ENCODE measurements at places on chromosomes 11 and 22.

DNA sequence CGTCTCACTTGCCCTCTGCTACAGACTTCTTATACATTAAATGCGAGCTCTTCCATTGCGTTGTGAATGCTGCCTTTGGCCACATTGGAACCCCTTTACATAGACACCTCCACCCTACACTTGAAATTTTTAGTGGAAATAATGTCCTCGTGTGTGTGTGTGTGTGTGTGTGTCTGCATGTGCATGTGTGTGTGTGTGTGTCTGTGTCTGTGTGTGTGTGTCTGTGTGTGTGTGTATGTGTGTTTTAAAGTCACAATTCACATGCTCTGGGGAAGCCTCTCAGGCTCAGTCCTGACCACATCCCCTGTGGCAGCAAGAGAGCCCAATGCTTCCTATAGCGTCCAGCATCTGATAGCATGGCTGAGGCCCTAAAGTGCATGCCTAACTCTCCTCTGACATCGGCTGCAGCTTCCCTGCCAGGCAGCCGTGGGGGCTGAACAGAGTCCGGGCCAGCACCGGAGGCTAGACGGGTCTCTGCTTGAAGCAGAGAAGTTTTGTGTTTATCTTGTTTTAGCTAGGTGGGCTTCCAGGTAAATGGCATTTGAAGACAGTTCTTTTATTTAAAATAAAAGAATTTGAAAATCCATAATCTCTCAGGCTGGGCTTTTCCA, 64.5 kb upstream of the EMID1 start:
- no peak for DNase-seq

GRCh38 chr11:44000731-44001130, 47.0 kb upstream of the ACCSL start:
- no peak for DNase-seq

DNA sequence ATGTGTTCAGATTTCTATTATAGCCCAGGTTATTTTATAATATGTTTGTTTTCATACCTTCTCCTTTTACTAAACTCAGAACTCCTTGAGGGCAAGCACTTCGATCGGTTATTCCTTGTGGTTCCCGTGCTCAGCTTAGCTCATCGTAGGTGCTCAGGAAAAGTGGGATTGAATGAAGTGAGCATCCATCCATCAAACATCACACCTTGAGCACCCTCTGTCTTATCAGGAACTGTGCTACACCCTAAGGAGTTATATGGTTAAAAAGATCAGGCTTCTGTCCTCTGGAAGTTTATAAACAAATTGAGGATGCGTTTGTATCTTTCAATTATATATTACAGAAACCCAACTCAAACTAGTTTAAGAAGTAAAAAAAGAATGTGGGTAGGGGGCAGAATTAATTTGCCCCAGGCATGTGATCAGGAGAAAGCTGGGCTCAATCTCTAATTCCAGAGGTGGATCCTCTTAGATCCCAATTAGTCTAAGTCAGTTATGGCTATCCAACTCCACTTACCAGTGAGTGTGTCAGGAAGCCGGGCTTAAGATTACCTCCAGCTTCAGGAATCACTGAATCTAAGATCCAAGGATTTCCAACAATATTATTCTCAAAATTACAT, 59.9 kb upstream of the RRAS2 start:
- DNase-seq = no peak

DNA sequence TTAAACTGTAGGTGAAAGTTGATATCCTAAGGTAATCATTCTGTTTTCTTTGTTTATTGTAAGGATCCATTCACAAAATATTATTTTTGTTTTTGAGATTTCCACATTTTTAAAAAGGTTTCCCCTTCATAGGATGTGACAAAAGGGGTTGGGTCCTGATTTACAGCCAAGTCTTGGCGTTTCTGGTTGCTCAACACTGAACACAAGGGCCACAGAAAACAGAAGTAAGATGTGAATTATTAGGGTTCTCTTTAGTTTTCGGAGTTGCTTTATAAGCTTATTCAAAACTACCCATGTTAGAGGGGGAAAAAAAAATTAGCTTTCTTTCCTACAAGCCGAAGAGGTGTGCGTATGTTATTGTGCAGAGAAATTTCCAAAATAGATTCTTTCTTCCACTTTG, 30.0 kb upstream of the FLI1 start:
- DNase-seq = no peak

DNA sequence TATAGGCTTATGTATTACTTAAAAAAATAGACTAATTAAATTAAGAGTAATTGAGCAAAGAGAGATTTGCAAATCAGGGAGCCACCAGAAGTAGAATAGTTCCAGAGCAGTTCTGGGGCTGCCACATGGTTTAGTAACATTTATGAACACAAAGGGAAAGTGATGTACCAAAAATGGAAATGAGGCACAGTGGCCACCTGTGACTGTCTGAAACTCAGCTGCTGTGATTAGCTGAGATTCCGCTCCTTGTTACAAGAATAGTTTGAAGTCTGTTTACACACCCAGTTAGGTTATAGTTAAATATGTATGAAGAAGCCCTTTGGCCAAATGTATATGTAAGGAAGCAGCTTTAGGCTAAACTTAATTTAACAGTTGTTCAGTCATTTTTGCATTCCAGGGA, 901.5 kb upstream of the CHORDC1 start:
- no peak for DNase-seq

DNA sequence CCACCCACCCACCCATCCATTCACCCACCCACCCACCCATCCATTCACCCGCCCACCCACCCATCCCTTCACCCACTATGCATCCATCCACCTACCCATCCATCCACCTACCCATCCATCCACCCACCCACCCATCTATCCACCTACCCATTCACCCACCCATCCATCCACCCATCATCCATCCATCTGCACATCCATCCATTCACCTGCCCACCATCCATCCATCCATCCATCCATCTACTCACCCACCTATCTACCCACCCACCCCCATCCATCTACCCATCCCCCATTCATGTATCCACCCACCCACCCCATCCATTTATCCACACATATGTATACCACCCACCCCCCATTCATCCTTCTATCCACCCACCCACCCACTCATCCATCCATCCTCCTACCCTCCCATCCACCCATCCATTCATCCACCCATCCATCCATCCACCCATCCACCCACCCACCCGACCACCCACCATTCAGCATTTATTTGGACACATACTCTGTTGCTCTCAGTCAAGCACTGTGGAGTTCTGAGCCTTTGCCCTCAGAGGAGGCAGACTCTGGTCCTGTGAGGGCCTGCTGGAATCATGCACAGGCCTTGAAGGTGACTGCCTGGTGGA, 380.1 kb downstream of the TBC1D22A start:
- no peak for DNase-seq

- no peak for DNase-seq
These were observed 83.0 kb downstream of the TRAF6 start for GRCh38 chr11:36427079-36427478.

GRCh38 chr11:33521384-33521783, 179.2 kb downstream of the C11orf91 start:
- DNase-seq = no peak

- DNase-seq = no peak
These were observed 26.1 kb downstream of the HSD17B12 start for GRCh38 chr11:43706631-43707030.

- no peak for DNase-seq
These were observed 43.1 kb downstream of the FAM168A start for GRCh38 chr11:73554671-73555320.

Data from CD8-positive, alpha-beta memory T cell (primary cell).